Trophoblast cell (in vitro differentiated cells and primary cell): ENCODE measurements at places on chromosomes 5 and 9.

DNA sequence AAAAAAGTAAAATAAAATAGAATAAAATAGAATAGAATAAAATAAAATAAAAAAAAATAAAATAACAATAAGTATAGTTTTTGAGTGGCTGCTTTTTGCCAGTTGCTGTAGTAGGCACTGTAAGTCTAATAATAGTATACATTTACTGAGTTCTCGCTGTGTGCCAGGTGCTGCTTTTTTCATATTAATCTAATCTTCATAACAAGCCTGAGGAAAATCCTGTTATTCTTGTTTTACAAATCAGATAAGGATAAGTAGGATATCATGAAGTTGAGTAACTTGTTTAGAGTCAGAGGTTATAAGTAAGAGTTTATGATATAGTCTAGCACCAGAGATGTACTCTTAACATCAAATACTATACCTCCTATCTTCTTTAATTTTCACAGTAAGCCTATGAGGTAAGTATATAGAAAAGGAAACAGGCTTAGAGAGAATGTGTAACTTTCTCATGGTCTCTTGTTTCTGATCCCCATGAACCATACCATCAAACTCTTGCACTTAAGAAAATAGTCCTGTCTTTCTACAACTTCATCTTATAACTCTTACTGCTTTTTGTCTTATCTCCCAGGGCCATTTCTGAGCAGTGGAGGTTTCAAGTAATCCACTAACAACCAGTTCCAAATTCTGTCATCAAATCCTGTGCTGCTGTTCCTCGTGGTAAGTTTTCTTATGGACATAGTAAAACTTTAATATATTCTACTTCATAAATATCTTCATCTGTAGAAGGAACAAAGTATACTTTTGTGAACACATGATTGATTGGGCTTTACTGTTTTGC, 18.7 kb downstream of the RMI1 start:
- peak; percentile 43 for DNase-seq

DNA sequence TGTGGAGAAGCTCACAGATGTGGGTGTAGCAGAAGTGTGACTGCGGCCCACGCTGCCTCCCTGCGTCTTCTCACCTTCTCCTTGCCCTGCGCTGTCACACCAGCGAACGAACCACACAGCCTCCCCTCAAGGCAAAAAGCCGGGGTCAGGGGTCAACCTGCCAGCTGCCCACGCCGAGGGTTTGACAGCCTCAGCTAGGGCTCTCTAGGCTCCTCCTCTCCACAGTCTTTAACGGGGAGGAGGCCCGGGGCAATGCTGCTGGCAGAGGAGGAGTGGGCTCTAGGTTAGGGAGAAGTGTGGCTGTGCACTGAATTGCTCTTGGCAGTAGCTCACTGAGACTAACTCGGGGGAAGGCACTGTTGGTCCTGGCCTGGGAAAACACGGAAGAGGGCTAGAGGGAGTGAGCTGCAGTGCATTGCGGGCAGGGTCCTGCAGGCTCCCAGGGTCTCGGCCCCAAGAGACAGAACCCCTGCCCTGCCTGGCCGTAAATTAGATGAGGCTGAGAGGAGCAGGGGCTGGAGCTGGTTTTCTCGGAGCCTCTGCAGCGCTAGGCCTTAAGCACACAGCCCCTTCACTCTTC, 4.2 kb upstream of the TRIM52 start:
- DNase-seq = no peak

DNA sequence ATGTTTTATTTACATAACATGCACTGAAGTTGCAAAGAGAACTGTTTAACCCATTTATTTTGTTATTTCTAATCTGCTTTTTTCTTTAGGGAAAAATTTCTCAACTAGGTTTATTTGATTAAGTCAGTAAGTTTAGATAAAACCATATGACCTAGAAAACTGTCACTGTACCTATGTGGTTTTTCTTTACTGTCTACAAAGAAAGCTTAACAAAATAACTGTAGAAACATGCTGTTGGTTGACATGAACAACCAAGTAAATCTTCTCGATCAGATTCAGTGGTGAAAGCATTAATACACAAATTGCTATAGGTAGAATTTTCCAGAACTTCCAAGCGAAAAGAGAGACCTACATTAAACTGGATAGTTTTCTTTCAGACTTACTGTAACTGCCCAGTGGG, 137.4 kb downstream of the PCSK5 start:
- DNase-seq = no peak

DNA sequence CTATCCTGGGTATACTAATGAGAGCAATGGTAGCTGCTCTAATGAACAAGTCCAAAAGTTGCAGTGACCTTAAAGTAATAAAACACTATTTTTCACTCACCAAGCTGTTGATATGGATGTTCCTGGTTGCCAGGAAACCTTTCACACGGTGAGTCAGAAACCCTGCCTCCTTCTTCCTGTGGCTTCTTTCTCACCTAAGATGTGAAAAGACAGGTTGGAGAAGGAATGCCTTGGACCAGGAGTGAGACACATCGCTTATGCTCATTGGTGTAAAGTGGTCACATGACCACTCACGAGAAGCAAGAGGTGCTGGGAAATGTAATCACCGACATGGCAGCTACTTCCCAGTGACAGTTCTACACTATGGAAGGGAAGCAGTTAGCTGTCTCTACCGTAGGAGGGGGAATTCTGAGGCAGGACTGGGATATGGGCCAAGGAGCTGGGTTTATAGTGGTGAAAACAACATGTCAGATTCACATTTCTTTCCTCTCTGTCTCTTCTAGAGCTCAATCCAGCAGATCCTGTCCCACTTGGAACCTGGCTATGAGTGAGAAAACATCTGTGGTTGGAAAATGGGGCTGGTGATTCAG, 320.4 kb upstream of the KLF4 start:
- peak; percentile 40 for DNase-seq

DNA sequence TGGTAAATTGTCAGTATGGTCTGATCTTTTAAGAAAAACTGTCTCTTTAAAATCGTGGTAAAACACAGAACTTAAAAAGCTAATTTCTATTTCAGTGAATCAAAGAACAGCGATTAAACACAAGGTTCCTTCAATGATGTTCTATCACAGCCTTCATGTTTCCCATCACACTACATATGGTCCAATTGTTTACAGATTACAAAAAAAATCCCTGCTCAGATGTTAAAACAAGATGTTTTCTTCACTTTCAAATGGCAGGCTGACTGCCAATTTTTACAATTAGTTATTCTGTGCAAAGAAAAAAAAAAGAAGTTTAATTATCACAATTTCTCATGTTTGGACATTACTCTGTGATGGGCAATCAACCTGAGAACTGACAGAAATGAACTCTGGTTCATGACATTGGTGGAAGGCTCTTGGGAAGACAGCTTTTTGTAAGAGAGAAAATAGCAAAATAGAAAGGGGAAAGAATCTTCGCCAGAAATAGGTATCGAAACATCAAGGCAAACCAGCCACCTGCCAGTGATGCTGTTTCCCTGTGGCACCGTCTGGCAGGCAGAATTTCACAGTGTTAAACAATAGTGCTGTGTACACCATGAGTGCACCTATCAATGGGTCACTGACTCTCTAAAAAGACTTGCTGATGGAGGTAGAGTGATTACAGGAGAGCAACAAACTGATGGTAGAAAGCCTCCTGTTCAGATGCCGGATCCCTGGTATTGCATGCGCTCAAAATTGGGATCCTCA, 1020.0 kb upstream of the ARRDC3 start:
- no peak for DNase-seq

GRCh38 chr9:83396342-83396741, 141.9 kb downstream of the FRMD3 start:
- DNase-seq = no peak

DNA sequence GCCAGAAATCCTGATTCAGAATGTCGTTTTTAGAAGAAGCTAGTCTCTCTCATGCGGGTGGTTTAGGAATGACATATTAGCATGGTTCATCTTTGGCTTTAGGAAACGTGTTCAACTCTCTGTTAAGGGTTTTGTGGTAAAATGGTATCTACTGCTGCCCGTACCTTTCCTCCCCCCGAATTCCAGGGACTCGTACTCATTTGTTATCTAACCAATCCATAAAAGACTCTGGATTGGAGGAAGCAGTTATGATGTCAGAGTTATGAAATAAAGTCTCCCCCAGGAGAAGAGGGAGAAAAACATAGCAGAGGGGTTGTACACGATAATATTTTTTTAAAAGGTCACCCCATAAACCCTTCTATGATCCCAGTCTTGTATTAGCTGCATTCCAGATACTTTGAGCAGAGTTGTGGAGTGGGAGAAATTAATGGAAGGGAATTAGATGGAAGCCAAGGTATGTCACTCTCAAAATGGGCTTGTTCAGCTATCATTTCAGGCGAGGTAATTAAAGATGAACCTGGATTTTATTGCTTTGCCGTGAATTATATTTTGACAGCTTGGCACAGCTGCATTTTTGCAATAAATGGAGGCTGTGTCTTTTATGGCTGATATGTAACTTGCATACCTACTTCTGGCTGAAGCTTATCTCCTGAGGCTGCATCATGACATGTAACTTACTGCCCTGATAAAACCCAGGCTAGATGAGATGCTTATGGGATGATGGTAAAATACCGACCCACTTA, 31.3 kb downstream of the RAI14 start:
- DNase-seq = peak; percentile 78

- DNase-seq = peak; percentile 64
Observed at GRCh38 chr9:101566904-101567724, 27.7 kb downstream of the PPP3R2 start.

DNA sequence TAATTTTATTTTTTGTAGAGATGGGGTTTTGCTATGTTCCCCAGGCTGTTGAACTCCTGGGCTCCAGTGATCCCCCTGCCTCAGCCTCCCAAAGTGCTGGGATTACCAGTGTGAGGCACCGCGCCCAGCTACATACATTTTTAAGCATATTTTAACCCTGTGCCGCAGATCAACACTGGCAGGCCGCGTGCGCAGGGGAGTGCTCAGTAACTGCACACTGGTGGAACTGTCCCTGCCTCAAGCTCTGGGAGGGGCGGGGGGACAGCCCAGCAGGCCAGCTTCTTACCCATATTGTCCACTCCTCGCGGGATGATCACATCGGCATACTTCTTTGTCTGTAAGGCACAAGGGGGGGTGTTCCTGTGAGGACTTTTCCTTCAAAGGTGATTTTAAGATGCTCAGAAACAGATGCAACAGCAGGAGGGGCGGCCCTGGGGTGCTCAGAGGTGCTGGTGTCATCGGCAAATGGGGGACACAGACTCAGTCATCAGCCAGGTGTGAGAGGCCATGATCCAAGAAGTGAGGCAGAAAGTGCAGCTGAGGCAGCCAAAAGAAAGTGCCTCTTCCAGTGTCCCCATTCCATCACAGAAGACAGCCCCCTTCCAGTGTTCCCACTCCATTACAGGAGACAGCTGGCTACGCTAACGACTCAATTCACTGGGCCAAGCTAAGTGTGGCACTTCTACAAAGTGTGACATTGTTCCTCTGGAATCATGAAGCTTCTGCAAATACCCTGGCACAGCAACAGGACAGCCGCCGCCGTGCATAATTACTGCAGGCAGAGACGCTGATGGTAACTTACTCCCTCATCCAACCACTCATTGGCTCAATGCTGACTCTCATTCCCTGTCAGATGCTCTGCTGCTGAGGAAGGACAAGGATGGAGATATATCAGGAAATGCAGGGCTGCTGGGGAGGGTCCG, 5.2 kb downstream of the UCK1 start:
- DNase-seq = no peak

DNA sequence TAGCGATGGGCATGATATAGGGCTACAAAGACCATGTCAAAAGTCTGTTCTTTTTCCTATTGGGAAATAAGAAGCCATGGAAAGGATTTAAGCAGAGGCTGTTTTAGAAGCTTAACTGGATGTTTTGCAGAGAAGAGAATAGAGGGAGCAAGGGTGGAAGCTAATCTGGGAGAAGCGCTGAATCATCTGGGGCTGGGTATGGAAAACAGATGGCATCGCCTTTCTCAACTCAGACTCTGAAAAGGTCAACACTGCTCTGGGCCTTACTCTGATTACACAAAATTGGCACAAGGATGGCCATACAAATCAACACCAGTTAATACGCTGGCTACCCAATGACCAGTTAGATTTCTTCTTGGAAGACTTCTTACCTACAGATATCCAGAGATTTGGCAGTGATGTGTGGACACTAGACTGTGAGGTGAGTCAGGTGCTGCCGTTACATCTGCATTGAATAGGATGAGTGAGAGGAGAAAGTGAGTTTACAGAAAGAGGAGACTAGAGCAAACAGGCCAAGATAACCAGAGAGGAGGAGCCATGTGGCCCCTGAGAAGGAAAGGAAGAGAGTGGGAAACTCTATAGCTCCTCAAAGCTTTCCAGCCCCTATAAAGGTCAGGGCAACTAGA, 6.2 kb upstream of the TCERG1 start:
- no peak for DNase-seq

DNA sequence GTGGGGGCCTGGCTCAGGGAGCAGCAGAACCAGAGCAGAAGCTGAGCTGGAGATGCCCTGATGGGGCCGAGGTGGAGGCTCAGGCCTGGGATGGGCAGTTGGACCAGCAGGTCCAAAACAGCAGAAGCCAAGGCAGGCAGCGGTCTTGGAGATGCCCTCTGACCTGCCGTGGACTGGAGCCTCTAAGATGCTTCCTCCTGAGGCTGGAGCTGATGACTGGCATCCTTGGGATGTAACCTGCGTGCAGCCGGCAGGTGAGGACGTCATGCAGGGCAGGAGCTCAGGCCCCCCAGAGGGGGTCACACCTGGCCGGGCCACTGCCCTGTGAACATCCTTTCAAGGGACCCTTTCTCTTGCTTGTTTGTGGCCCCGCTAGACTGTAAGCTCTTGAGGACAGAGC, 162.0 kb downstream of the RGS3 start:
- DNase-seq = no peak

DNA sequence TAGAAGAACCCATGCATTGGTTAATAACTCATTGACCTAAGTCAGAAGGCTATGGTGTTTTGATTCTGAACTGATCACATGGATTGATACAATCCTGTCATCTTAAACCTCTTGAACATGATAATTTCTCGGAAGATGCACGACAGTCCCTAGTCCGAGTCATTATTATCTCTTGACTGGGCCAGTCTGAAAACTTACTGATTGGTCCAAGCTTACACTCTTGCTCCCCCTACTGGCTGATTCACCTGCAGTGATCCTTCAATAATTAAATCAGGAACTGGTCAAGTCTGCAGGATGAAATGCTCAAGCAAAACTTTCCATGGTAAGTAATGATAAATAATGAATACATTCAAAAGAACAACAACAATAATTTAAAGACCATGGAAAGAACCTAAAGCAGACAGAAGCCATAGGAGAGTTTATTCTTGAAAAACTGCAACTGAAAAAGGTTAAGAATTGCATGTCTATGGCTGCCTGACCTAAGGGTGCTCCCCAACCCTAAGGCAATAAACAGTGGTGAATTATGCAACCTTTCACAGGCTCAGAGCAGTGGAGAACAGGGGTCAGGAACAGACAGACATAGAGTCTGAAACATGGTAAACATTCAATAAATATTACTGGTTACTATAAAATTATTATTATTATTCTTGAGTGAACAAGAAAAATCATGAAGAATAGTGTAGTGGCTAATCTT, 79.3 kb downstream of the BRINP1 start:
- no peak for DNase-seq

GRCh38 chr9:71986900-71987299, 73.5 kb downstream of the C9orf57 start:
- DNase-seq = no peak

DNA sequence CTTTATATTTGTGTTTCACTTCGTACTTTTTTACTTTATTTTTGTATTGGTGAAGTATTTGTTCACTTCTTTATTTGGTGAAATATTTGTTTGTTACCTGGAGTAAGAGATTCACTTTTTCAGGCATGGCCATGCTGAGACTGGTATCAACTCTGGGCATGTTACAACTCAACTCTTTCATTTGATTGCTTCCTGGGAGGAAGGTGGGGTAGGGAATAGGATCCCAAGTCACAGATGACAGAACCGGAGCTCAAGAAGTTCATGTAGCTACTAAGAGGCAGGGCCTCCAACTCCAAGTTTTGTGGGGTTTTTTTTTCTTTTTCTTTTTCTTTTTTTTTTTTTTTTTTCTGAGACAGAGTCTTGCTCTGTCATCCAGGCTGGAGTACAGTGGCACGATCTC, 6.1 kb upstream of the ADGRD2 start:
- no peak for DNase-seq
